Fibroblast of skin of right biceps (primary cell): ENCODE measurements at places on chromosomes 16 and 17.

GRCh38 chr16:81647527-81647926 is 131.6 kb upstream of the PLCG2 start:
- peak; percentile 89 for DNase-seq

GRCh38 chr17:41678411-41678906 is 10.2 kb upstream of the EIF1 start:
- DNase-seq, result peak; percentile 23

DNA sequence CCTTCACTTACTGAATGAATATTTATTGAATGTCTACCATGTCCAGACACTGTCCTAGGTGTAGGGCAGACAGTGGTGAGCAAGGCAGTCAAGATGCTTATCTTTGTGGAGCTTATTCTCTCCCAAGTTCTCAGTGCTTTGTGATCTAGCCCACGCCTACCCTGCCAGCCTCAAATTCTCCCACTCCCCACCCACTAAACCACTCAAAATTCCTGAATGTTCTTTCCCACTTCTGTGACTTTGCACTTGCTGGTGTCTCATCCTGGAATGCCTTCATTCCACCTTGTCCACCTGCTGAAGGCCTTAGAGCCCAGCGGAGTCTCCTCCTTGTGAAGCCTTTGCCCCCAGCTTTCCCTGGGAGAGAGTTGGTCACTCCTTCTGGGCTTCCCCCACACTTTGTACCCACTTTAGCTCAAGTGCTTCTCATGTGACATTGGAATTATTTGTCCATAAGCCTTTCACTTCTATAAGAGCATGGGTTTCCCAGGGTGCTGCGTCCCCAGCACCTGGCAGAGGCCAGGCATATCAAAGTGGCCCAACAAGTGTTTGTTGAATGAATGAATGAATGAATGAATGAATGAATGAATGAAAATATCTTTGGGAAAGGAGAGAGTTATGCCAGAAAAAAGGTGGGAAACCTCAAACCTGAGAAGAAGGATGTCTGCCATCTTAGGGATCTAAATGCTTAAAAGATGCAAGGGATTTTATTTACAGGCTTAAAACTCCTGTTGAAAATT is 23.0 kb downstream of the CCDC182 start:
- DNase-seq, result no peak

GRCh38 chr17:78104540-78104941 is 24.0 kb downstream of the TMC6 start:
- DNase-seq, result no peak

DNA sequence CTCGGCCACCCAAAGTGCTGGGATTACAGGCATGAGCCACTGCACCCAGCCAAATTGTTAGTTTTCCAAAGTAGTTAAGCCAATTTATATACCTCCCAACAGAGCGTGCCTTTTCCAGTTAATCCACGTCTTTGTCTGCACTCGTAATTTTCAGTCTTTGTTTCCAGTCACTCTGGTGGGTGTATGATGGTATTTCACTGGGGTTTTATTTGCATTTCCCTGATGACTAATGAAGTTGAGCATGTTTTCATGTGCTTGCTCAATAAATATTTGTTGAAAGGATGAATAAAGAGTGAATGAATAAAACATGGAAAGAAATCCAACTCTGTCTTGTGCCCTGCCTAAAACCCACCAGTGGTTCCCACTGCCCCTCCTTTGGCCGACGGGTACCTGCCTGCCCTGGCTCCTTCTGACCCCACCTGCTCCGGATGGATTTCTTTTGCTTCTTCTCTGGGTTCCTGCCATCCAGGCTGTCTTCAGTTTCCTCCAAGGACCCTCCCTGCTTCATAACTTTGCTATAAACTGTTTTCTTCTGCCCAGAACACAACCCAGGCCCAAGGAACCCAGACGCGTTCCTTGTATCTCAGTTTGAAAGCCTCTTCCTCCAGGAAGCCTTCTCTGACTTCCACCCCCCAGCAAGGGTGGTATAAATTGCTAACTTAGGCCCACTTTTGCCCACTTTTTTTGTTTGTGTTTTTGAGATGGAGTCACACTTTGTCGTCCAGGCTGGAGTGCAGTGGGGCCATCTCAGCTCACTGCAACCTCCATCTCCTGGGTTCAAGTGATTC is 3.0 kb upstream of the ABCC1 start:
- peak; percentile 81 for DNase-seq

- no peak for DNase-seq
Measured at GRCh38 chr16:8127070-8127469, 463.2 kb downstream of the TMEM114 start.

DNA sequence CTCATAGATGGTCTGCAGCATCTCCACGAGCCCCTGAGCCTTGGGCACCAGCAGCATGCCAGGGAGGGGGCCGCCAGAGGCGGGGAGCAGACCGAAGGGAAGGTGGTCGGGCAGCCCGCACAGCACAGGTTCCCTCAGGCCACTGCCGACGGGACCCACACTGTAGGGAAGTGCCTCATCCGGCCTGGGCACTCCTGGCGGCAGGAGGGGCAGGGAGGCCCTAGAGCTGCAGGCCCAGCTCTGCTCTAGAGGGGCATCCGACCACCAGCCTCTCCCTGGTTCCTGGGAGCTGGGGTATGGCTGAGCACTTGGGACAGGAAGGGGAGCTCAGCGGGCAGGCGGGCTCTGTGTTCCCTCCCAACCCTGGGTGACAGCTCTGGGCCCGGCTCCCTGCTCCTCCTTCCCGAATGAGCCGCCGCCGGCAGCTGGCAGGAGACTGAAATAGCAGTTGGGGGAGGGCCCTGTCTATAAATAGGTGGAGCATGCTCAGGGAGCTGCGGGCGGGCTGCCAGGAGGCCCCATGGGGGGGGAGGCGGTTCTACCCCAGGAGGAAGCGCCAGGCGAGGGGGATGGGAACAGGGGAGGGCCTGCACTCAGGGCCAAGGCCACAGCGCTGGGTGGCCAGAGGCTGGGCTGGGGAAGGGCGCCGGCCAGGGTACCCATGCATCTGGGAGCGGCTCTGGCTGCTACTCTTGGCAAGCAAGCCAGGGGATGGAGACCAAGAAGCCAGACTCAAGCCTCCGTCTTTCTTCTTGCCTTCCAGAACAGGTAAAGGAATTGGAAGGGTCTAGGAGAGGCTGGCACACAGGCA is 12.4 kb downstream of the HDAC5 start:
- DNase-seq, result peak; percentile 95

DNA sequence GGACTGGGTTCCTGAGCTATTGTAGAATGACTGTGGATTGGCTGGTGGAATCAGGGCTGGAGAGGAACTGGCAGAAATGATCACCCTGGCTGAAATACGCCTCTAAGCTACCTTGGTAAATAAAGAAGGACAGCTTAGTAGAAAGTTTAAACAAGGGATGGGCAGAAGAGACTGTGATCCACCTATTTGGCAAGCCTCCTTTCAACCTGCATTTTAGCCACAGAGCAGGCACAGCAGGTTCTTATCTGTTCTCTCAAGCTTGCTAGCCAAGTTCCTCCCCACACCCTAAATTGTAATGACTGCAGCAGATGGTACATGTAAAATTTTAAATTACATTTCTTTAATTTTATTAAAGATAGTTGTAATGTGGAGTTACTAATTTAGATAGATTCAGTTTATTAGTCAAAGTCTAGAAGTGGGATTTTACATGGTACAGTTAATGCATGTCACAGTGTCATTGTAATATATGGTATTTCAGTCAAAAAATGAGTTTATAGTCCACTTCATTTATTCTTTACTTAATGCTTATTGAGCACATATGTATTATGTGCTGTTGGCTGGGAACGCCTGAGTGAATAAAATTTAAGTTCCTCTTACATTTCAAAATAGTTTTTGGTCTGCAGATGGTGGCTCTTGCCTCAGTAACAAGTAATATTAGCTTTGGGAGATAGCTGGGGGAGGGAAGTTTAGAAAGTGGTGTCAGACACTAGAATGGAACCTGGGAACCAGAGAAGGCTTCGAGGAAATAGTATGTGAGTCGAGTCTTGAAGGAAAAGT is 11.2 kb downstream of the EPN2 start:
- DNase-seq, result no peak

DNA sequence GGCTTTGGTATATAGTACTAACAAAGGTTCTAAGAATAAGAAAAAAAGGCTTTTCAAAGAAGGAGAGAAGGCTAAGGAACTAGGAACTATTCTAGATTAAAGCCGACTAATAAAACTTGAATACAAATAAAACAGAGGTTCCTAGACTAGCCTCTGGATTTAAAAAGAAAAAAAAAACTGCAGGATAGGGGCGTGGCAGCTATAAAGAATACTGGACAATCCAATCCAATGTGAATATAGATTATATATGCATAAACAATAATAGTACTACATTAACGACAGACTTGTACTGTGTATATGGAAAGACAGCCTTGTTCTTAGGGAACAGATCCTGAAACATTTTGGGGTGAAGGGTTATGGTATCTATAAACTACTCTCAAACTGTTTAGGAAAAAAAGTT is 23.9 kb upstream of the ANKFY1 start:
- no peak for DNase-seq

DNA sequence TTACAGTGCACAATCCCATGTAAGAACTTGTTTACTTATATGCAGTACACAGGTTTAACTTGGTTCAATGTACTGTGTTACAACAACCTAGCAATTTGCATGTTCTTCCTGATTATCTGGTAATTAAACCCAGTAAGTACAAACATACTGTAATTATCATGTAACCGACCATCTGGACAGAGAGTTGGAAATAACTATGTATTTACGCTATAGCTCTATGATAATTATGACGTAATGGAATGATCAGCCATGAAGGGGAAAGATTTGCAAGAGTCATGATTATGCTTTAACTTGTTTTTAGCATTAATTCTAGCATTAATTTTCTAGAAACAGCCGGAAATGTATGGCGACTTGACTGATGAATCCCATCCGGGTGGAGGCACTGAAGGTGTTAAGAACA is 74.8 kb upstream of the SALL1 start:
- no peak for DNase-seq

DNA sequence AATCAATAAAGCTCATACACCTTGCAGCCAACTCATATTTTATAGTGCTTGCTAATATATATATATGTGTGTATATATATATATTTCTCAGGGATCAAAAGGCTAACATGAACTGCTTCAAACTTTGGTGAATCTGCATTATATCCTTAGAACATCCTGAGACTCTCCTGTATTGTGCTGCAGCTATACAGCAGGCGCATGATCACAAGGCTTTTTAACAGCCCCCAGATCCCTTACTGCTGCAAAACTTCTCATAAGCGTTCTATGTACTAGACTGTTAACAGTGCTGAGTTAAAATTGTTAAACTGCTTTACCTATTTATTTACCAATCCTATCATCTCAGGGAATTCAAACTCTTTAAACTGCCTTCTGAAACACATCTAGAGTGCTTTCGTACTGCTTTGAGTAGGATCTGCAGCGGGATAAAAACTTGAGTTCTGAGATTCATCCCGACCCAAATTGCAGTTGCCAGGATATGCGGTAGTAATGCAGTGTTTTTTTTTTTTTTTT is 1.3 kb downstream of the GPATCH8 start:
- DNase-seq, result no peak

GRCh38 chr16:34078691-34079090 is 619.3 kb downstream of the TP53TG3F start:
- peak; percentile 3 for DNase-seq

DNA sequence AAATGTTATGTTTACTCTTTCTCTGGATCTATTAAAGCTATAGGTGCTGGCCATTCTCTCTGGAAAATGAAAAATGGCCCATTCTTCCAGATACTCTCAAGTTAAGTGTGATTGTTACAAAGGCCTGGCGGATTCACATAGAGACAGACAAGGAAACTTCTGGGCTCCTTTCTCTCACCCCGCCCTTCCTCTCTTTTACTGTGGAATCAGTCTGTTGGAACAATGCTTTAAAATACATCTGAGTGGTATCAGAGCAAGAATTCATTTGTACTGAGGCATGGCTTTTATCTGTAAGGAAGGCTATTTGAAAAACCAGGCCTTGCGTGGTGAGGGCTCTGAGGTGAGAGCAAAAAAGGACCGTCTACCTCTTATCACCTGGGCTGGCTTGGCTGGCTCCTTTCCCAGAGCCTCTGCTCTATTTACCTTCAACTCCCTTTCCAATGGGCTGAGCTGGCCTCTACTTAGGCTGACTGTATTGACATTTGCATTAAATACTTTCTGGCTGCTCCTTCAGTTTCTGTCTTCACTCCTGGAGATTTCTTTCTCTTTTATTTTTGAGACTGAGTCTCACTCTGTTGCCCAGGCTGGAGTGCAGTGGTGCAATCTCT is 274.0 kb downstream of the PHKB start:
- no peak for DNase-seq

GRCh38 chr17:35972535-35972934 is 8.8 kb downstream of the CCL16 start:
- DNase-seq, result no peak

DNA sequence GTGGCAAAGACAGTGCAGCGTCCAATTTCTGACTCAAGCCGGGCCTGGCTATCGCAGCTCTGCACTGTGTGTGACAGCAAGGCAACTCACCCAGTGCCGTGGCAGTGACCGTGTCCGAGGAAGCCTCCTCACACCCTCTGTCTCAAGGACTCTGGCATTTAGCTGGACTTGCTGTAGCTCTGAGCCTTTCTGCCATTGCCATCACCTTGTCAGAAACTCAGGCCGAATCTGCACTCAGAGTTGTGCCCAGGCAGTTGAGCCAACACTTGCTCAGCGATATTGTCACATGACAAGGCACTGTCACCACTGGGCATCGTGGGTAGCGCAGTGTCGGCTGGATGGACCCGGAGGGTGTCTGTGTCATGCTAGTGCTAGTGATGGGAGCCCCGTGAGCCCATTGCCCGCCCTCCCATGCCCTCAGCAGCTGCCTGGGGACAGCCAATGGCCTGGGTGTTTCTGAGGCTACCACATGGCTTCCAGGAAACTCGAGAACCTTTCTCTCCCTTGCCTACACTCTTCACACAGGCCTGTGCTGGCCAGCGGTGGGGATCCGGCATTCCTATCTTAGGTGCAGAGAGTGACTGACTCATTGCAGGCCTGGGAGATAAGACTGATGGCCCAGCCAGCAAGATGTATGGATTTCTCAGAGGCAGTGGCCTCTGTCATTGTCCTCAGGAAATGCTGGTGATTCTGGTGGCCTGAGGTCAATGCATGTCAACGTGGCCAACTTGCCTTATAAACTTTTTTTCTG is 22.1 kb upstream of the STH start:
- peak; percentile 10 for DNase-seq

- DNase-seq, result no peak
Measured at GRCh38 chr17:4537451-4538235, 17.5 kb downstream of the MYBBP1A start.

DNA sequence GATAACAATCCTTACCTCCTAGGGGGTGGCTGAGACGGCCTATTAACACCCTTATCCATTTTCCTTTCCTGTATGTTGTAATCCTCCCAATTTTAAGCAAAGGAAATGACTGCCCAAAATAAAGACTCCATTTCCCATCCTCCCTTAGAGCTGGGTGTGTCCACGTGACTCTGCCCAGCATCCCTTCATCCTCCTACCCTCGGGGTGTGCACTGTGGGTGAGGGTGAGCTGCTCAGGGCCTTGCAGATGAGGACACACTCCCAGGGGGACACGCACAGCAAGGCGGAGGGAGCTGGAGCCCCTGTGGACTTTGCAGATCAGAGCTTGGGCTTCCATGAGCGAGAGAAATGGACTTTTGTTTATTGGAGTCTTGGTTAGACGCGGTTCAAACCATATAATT is 186.8 kb downstream of the IRF8 start:
- DNase-seq, result no peak

GRCh38 chr16:522320-523096 is 5.0 kb upstream of the CAPN15 start:
- no peak for DNase-seq

GRCh38 chr16:75218256-75219076 is at the start of gene CTRB1:
TSS of gene CTRB1 (plus strand) at chr16:75218988. CDS start at chr16:75219008, 20 bp downstream.
- DNase-seq, result no peak
